ENCODE measurements at places on chromosomes 2 and 18.

DNA sequence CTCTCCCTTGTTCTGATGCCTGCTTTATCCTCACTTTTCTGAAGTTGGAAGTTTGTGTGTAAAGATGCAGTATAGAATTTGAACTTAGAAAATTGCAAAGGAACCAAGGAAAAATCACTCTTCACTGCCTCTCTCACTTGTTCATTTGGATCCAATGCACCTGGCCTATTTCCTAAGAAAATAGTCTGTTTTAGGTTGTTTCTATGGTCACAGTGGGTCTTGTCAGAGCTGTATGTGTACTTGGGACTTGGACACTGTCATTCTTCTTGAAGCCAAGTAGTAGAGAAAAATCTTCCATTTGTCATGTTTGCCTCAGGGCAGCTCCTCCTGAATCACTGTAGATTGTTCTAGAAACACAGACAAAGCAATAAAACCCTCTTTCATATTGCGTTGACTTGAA is 80.3 kb upstream of the SESTD1 start:
- no peak for DNase-seq

DNA sequence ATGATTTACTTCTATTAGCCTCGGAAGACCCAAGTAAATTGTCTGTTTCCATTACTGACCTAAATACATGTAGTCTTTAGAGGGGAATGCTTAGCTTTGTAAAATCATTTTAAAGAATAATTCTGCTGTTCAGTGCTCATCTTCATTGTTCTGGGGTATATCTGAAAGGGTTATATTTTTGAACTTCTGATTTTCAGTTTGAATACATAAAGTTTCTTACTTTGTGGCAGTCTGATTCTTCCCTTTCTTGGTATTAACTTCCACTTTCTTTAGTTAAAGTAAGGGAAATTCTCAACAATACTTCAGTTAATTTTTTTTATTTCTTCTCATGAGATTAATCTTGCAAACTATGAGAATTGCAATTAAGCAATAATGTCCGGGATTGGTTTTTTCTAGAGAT is 148.4 kb downstream of the DOCK10 start:
- no peak for DNase-seq

GRCh38 chr2:28976584-28976983 is 4.5 kb upstream of the TOGARAM2 start:
- no peak for DNase-seq

DNA sequence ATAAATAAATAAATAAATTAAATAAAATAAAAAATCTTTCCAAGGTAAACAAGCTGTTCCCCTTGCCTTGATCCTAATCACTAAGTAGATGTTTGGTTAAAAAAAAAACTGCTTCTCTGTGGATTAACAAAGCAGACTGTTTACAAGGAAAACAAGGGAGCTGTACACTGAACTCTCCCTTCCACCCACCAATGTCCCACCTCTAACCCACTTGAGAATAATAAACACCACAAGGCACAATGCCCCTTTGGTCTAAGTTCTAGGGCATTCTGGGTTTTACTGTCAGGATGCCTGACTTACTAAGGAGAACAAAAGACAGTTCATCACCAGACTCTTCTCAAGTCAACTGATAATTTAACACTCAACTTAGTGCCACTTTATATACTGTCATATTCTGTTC is 83.5 kb downstream of the NCKAP1 start:
- DNase-seq = no peak

DNA sequence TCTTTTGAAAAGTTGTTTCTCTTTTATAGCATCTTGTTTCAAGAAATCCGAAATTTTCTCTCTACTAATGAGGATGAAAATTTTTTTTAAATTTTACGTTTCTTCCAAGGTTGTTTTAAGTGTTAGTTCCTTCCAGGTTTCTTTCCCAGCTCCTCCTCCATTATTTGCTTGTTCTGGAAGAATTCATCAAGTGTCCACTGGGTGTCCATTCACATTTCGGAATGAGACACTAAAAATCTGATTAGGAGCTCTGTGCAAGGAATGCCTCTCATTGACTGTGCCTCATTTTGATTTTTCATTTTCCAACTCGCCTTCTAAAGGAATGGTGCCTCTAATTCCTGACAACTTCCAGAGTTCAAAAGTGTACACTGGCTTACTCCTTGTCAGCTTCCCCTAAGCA is 6.1 kb downstream of the SP100 start:
- no peak for DNase-seq

All from HL-60 (cell line).